ENCODE measurements at places on chromosomes 5 and 9. TPM values are rescaled to one million over a fixed set of nuclear protein-coding genes. Genes with fewer than 3 reads are reported as not detected.

Gene SUB1
- 204 TPM for total RNA-seq

- H3K27me3 ChIP-seq = no peaks in the 10 kb centered on the region
- no peaks in the 10 kb centered on the region for H3K4me1 ChIP-seq
- H3K36me3 ChIP-seq = no peaks in the 10 kb centered on the region
Observed at GRCh38 chr9:79663878-79664277, 92.1 kb downstream of the TLE4 start.

Gene UGT3A1
- not detected for total RNA-seq

GRCh38 chr5:176676361-176676824, 29.1 kb downstream of the TSPAN17 start:
- DNase-seq = no peak
- no peaks in the 10 kb centered on the region for H3K36me3 ChIP-seq
- H3K4me3 ChIP-seq = no peak overlapping the region
- H3K27ac ChIP-seq = no peak overlapping the region

DNA sequence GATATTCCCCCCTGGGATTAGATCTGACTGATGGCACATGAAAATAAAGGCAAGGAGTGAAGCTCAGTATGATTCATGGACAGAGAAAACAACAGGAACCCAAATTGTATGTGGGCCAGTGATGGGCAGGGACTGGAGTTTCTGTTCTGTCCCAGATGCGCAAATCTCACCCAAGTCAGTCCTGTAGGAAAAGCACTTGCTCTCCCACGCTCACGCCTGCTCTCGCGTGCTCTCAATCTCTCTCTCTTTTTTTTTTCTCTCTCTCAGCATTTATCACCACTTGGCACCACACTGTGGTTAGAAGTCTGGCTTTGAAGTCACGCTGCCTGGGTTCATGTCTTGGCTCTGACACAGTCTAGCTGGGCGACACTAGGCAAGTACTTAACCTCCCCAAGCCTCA, 106.5 kb upstream of the LRRTM2 start:
- H3K4me3 ChIP-seq = no peak overlapping the region
- no peaks in the 10 kb centered on the region for H3K36me3 ChIP-seq
- no peaks in the 10 kb centered on the region for H3K4me1 ChIP-seq
- H3K27me3 ChIP-seq = no peaks in the 10 kb centered on the region

Gene PHYHD1
- not detected for total RNA-seq

Gene SIGMAR1
- total RNA-seq = 131 TPM

DNA sequence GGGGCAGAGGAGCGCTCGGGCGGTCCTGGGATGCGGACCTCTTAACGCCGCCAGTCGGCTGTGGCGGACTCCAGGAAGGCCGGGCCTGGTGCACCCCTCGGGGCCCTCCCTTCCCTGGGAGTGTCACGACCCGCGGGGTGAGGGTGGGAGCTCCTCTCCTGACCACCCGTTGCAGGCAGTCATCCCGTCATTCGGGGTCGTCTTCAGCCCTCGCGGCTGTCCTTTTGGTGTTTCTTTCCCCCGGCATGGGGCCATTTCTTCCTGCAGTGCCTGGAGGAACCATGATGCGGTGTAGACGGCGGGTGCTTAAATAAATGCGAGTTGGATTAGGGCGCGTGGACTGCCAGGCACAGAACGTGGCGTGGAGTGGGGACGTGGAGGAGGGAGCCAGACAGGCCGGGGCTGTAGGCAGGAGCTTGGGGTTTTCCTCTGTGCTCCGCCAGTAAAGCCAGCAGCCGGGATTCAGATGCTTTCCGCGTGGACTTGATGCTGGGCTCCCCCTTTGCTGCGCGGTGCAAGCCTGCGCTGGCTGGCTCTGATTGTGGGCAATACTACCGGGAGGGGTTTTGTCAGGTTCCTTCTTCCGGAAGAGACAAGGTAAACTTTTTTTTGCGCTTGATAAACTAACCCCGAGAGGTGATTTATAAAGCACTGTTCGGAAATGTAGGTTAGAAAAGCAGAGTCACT, 868 bp downstream of the KDM4C start:
- H3K36me3 ChIP-seq = peaks cover 5% of the 10 kb centered on the region
- DNase-seq = no peak
- peak overlapping the region; percentile 59 for H3K4me3 ChIP-seq
- H3K4me1 ChIP-seq = no peaks in the 10 kb centered on the region

DNA sequence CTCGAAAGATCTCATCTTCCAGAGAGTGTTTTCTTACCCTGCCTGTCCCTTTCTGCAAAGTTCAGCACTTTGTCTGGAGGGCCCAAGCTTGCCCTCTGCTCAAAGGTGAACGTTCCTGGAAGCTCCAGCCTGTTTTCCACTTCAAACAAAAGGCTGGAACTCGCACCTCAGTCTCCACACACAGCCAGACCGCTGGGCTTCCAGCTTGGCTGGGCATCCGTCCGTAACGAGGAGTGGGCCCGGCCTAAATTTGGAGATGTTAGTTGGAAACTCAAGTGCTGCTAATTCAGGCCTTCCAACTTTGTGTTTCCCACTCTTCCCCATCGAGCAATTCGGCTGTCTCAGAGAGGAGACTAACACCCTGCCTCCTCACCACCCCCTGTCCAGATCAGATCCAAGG, 35.1 kb downstream of the FGF18 start:
- no peak overlapping the region for H3K4me3 ChIP-seq
- no peaks in the 10 kb centered on the region for H3K4me1 ChIP-seq
- no peak overlapping the region for H3K27ac ChIP-seq
- no peaks in the 10 kb centered on the region for H3K27me3 ChIP-seq
- no peaks in the 10 kb centered on the region for H3K36me3 ChIP-seq

- H3K27ac ChIP-seq = no peak overlapping the region
- no peaks in the 10 kb centered on the region for H3K4me1 ChIP-seq
- H3K27me3 ChIP-seq = no peaks in the 10 kb centered on the region
- no peak overlapping the region for H3K4me3 ChIP-seq
- no peak for DNase-seq
- H3K36me3 ChIP-seq = no peaks in the 10 kb centered on the region
Observed at GRCh38 chr5:41057231-41057630, 13.9 kb downstream of the MROH2B start.

- no peak overlapping the region for H3K4me3 ChIP-seq
- H3K36me3 ChIP-seq = no peaks in the 10 kb centered on the region
- DNase-seq = no peak
Observed at GRCh38 chr5:151496041-151496484, 48.7 kb downstream of the SLC36A1 start.

Gene DBH
- total RNA-seq = not detected

Gene KCTD16
- 0.08 TPM for total RNA-seq

DNA sequence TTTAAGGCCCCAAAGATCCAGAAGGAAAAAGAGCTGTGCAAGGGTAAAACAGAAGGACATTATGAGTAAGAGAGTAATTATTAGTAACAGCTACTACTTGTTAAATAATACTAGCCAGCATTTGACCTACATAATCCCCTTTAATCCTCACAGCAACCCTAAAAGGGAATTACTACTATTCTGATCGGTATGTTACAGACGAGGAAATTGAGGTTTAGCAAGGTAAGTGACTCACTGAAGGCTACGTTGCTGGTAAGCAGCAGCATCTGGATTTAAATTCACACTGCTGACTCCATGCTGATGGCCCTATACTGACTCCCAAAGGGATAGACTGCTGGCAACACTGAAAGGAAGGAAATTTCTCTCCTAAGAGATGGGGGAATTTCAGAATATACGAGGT, 3.7 kb upstream of the FSD1L start:
- no peak overlapping the region for H3K4me3 ChIP-seq

DNA sequence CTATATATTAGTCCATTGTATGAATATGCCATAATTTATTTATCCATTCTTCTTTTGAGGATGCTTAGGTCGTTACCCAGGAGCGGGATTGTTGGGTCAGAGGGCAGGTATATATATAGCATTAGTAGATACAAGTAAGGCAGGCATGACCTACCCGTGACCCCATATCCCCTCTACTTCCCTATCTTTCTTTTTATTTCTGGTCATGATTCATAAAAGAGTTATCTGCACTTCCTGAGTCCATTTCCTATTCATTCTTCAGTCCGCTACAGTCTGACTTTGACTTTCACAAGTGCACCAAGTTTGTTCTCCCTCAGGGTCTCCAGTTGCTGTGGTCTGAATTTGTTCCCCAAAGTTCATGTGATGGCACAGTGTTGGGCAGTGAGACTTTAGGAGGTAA, 6.9 kb downstream of the RHOBTB3 start:
- H3K27me3 ChIP-seq = no peaks in the 10 kb centered on the region
- H3K4me1 ChIP-seq = peaks cover 21% of the 10 kb centered on the region
- no peak for DNase-seq
- no peak overlapping the region for H3K27ac ChIP-seq
- H3K4me3 ChIP-seq = no peak overlapping the region
- H3K36me3 ChIP-seq = 0 out of 2 replicates have a peak, but pooled peaks cover 2% of the 10 kb centered on the region

Gene TMEM174
- not detected for total RNA-seq

Gene PALM2AKAP2
- total RNA-seq = 0.44 TPM

DNA sequence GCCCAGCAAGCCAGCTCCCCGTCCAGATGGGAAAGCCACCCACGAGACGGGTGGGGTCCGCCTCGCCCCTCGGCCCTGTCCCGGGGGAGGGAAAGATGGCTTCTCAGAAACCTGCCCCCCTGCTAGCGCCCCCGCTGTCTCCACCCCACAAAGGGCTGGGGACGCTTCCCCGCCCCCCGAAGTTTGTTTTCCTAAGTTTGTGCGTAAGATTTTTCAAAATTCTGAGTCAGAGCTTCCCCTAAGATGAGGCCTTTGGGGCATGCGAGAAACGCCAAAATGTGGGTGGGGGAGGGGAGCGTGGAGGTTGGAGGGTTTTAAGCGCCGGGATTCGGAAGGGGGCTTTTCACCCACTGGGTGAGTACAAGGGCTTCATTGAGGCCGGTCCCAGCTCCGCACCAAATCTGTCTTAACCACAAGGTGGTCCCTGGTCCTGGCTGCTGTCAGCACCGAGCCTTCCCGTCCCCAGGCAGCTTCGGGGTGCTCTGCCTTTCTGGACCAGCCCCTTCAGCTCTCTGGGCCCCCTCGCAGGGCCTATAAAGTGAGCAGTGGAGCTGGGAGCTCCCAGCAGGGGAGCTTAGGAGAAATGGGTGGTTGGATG, 32.3 kb downstream of the PRRX2 start:
- H3K36me3 ChIP-seq = no peaks in the 10 kb centered on the region
- no peaks in the 10 kb centered on the region for H3K27me3 ChIP-seq
- DNase-seq = no peak
- no peaks in the 10 kb centered on the region for H3K4me1 ChIP-seq

DNA sequence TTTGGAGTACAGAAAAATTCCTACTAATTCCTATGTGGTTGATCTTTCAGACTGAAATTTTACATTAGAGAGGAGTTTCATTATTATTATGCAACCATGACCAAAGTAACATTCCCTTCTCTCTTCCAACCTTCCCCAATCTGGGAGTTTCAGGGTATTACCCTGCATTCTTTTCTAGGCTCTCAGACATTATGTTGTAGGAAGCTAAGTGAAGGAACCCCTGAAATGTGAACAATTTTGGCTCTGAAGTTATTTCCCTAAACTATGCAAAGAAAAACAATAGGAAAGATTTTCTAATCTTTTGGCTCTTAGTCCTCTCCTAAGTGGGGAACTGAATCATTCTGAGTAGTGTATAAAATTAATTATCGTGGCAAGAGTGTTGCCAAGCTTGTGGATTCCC, 63.3 kb upstream of the ZFAND5 start:
- no peaks in the 10 kb centered on the region for H3K4me1 ChIP-seq
- no peak overlapping the region for H3K4me3 ChIP-seq
- no peaks in the 10 kb centered on the region for H3K36me3 ChIP-seq
- H3K27me3 ChIP-seq = no peaks in the 10 kb centered on the region

Gene WDR38
- not detected for total RNA-seq

GRCh38 chr9:93092251-93092991, 3.6 kb upstream of the CARD19 start:
- DNase-seq = no peak
- no peak overlapping the region for H3K27ac ChIP-seq
- H3K27me3 ChIP-seq = no peaks in the 10 kb centered on the region

DNA sequence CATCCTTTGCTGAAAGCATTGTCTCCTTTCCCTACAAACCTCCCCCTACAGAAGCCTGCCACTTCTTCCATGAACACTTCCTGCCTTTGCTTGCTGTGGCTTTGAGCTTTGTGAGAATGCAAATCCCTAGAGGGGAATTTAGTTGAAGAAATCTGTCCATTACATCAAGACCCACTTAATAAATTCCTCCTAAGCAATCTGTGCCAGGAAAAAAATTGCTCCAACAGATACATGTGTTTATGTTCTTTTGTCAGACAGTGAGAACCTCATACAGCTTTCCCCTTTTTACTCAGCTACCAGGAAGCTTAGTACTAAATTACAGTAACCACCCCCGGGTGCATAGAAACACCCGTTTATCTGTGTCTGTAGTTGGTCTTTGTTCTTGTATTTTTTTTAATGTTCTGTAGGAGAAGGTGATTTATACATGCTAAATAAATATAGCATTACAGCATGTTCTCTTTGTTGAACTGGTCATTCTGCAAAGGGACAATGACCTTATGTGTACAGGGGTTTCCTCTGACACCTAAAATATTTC, 43.9 kb downstream of the SH3TC2 start:
- H3K4me1 ChIP-seq = no peaks in the 10 kb centered on the region
- no peak overlapping the region for H3K4me3 ChIP-seq
- H3K36me3 ChIP-seq = no peaks in the 10 kb centered on the region

DNA sequence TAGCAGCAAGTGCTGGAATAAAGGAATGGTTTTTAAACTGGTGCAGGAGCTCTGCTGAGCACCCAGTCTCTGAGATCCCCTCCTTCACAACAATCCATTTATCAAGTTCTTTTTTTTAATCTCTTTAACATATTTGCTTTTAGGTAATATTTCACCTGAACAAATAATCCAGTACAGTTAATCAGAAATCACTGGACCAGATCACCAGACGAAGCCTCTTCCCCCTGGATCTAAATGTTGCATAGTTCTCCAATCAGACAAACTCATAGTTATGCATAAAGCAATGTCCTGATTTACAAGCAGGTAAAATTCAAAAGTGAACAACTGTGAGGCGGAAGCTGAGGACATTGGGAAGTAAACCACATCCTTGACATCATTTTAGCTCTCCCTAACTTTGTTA, 657.7 kb upstream of the RORB start:
- DNase-seq = no peak
- H3K4me1 ChIP-seq = no peaks in the 10 kb centered on the region
- H3K4me3 ChIP-seq = no peak overlapping the region
